ENCODE measurements at places on chromosomes 3 and 15. TPM values are rescaled to one million over a fixed set of nuclear protein-coding genes. Genes with fewer than 3 reads are reported as not detected.
A peak's percentile ranks its signal among the peaks of the same experiment; 100 is the strongest.

- peak; percentile 95 for DNase-seq
Measured at GRCh38 chr15:71237456-71238188, 122.4 kb downstream of the THSD4 start.

KLHL40 gene
- not detected for total RNA-seq

DNA sequence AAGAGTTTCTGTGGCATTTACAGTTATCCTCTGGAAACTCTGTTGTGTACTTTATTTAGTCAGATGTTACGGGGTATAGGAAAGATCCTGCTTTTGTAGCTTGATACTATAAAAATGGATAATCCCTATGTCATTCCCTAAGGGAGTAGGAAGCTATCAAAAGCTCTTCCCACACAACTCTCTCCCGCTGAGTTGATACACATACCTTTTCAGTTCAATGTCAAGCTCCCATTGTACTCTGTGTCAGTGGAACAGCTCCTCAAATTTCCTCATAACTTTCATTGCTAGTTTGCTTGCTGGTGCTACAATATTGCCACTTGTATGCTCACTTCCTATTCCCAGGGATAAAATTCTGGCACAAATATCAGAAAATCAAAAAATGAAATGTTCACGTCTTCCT is 893.3 kb upstream of the GBE1 start:
- DNase-seq, result no peak

CCDC191 gene
- total RNA-seq, result 2.7 TPM
